ENCODE measurements at places on chromosomes 2 and 18.
A peak's percentile ranks its signal among the peaks of the same experiment; 100 is the strongest.

- no peak for DNase-seq
Measured at GRCh38 chr18:44793194-44793593, 112.5 kb downstream of the SETBP1 start.

DNA sequence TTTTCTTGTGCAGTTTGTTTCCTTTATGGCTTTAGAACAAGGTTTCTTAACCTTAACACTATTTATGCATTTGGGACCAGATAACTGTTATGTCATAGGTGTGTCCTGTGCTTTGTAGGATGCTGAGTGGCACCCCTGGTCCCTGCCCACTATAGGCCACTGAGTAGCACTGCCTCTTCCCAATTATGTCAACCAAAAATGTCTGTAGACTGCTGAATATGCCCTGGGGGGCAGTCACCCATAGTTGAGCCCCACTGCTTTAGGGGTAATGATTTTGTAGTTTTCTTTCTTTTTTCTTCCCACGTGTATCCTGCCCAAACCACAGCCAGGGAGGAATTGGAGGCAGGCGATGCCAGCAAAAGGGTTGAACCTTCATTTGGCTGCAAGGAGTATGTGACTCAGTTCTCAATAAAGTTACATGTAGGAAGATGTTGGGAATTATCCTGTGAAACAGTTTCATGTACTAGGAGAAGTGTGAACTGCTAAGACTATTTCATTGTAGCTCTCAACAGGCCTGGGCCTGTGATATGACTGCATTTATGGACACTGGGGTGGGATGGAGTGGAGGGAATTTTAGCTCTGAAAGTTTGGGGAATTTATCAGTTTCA is 65.7 kb downstream of the FMNL2 start:
- no peak for DNase-seq

GRCh38 chr2:110115291-110116032 is at the start of gene MALL:
MALL (minus strand) TSS chr2:110115822; CDS start chr2:110115792, 30 bp downstream.
- peak; percentile 24 for DNase-seq

- DNase-seq = no peak
Measured at GRCh38 chr2:226862623-226863022, 26.8 kb downstream of the RHBDD1 start.

- no peak for DNase-seq
Measured at GRCh38 chr2:200784215-200784614, 27.5 kb upstream of the BZW1 start.

GRCh38 chr2:25617948-25618646 is 55.3 kb downstream of the DTNB start:
- DNase-seq = no peak

- DNase-seq = no peak
Measured at GRCh38 chr18:10659594-10659993, 133.8 kb downstream of the NAPG start.

- DNase-seq = no peak
Measured at GRCh38 chr2:9153643-9153980, 53.0 kb upstream of the ASAP2 start.

DNA sequence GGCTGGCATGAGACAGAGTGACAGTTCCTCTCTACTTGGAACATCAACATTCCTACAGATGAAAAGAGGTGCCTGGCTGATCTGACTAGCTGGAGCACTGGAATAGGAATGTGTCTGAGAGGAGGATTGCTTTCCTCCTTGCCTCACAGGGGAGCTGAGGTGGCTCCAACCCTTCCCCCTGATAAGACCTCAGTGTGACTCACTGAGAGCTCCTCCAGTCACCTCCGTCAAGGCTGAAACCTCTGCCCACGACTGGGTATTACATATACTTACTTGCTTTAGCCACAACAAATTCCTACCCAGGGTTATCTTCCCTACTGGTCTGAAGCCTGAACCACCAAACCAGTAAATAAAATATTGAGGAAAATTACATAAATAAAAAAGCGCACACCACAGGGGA is 342.7 kb upstream of the REG3G start:
- no peak for DNase-seq

GRCh38 chr2:127546797-127547196 is 11.3 kb downstream of the MYO7B start:
- no peak for DNase-seq

DNA sequence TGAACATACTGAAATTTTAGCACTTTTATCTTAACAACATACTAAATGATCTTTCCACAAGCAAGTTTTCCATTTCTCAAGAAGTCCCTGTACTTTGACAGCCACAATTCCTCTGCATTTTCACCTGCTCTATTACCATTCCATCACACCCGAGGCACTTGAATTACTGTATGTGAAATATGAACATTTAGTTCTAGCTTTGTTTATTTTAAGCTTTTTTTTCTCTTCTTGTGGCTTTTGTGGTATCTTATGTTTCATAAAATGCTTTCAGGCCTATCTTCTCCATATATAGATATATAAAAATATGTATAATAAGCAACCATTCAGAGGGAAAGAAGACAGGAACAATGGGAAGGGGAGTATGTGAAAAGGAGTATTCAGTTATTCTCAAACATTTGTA is 693.9 kb downstream of the SATB2 start:
- DNase-seq = no peak

GRCh38 chr2:71609029-71609428 is 155.7 kb downstream of the DYSF start:
- peak; percentile 35 for DNase-seq

GRCh38 chr2:232419245-232420072 is 12.8 kb downstream of the ALPG start:
- peak; percentile 60 for DNase-seq

DNA sequence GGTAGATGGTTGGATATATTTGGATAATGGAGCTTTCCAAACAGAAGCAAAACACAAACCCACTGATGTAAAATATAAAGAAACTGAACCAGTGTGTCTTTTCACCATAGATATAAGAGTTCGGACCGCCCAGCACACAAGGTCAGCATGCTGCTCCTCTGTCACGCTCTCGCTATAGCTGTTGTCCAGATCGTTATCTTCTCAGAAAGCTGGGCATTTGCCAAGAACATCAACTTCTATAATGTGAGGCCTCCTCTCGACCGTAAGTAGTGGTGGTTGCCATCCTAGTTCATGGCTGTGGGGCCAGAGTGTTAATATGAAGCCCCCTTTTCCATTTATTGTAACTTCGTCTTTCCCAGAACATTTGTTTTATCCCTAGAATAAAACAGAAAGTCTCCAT is 125.2 kb upstream of the LYPD6 start:
- DNase-seq = no peak

- no peak for DNase-seq
Measured at GRCh38 chr18:55447672-55448018, 140.3 kb downstream of the TCF4 start.

DNA sequence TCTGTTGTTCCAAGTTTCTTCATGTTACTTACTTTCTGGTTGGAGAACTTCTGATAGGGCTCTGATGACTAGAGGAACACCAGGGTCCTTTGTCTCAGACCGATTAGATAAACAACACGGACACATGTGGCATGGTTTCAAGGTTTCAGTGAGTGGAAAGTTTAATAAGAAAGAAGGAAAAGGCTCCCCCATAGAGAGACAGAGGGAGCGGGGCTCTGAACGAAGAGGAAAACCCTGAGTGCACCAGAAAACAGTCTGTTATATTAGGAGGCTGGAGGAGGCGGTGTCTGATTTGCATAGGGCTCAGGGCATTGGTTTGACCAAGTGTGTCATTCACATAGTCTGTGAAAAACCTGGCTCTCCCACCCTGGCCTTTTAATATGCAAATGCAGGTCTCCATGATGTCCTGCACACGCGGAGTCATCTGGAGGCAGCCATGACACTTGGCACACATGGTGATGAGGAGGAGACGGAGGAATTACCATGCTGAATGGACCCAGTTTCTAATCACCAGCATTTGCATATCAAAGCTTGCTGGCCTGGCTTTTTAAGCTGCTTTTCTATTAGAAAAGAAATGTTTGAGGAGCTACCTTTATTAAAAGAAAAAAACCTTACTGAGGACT is 94.2 kb downstream of the PTPN4 start:
- no peak for DNase-seq

GRCh38 chr2:215746887-215747615 is 266.3 kb downstream of the MREG start:
- DNase-seq = no peak

DNA sequence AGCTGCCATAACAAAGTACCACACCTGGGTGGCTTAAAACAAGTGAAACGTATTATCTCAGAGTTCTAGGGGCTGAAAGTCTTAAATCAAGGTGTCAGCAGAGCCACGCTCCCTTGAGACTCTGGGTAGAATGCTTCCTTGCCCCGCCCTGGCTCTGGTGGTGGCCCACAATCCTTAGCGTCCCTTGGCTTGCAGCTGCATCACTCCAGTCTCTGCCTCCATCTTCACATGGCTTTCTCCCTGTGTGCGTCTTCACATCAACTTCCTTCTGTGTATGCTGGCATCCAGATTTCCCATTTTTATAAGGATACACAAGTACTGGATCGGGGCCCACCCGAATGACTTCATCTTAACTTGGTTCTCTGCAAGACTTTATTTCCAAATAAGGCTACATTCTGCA is 62.5 kb downstream of the MRO start:
- DNase-seq = no peak

- peak; percentile 86 for DNase-seq
Measured at GRCh38 chr2:80054346-80054675, 250.2 kb downstream of the LRRTM1 start.

DNA sequence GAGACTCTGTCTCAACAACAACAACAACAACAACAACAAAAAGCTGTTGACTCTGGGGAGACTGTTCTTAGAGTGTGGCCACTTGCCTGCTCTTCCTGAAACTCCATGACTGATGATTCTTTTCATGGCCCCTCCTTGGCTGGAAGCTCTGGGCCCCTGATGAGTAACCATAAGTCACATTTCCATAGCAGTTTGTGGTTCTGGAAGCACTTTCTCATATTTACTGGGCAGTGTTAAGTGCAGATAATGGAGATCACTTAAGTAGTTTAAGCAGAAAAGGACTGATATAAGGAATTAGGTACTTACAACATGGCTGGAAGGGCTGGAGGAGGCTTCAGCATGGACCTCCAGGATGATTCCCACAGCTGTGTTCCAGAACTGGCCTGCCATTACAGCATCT is 147.3 kb upstream of the DLX2 start:
- no peak for DNase-seq

GRCh38 chr2:161426455-161426921 is 10.4 kb downstream of the TBR1 start:
- DNase-seq = no peak

All from DMS79 treated with DMSO at 0.1 percent for 48 hours (cell line).